ENCODE measurements at places on chromosomes 4 and X. TPM values are rescaled to one million over a fixed set of nuclear protein-coding genes. Genes with fewer than 3 reads are reported as not detected.

DNA sequence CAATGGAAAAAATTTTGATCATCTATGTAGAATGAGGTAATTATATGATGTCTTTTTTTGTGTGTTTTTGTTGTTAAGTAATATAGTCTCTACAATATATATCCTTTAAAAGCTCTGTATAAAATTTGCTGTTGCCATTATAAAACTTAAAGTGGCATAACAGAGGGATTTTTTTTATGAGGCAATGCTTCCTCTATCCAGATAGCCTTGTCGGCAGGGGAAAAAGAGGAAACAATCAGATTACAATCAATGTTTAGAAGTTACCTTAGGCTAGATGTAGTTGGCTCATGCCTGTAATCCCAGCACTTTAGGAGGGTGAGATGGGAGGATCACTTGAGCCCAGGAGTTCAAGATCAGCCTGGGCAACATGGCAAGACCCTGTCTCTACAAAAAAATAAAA is 86.8 kb downstream of the DIAPH2 start:
- H3K4me1 ChIP-seq = no peaks in the 10 kb centered on the region
- no peak overlapping the region for H3K27ac ChIP-seq
- DNase-seq = no peak
- no peaks in the 10 kb centered on the region for H3K27me3 ChIP-seq

DNA sequence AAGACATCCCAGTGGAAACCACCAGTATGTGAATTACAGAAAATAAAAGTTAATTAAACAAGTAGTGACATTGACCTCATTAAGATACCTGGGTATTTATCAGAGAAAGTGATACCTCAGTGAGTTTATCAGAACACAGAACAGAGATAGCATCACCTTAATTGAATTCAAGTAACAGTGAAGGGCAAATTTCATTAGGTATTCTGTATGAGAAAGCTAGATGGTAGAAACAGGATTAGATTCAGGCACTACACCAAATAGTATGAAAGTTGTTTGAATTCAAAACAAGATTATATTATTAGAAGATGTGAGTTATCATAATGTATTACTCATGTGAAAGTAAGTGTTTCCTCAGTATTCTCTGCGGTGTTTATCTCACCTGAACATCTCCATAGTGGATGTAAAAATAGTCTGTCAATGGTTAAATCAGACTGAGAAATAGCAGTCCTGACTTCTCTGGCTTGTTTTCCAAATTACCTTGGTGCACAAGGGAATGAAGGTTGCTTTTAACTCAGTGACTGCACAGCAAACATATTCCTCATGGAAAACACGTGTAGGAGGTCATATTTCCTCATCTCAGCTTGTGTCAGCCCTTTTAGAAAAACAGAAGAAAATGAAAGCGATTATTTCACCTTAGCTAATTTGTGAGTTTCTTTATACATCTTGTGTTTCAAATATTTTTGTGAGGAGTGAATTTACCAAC is 79.9 kb upstream of the PCDH18 start:
- H3K27ac ChIP-seq = no peak overlapping the region
- H3K27me3 ChIP-seq = no peaks in the 10 kb centered on the region
- no peaks in the 10 kb centered on the region for H3K36me3 ChIP-seq
- no peak for DNase-seq
- no peak overlapping the region for H3K4me3 ChIP-seq
- no peaks in the 10 kb centered on the region for H3K4me1 ChIP-seq

DNA sequence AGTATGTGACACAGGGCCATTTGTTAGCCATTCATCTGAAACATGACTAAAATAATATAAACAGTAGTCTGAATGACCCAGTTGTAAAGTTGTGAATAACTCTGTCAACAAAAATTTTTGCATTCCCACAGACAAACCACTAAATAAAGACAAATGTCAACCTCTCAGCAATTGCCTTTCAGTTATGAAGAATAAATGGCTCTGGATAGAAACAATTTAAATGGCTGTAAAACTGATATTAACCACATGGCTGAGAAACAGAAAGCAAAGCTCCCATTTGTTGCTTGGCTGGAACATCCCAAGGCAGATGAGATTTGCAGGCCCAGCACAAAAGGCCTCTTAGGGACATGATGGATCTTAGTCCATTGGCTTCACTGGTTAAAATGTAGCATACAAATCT is 296.3 kb downstream of the GALNTL6 start:
- H3K4me3 ChIP-seq = no peak overlapping the region
- no peak for DNase-seq
- no peaks in the 10 kb centered on the region for H3K4me1 ChIP-seq
- no peak overlapping the region for H3K27ac ChIP-seq

DNA sequence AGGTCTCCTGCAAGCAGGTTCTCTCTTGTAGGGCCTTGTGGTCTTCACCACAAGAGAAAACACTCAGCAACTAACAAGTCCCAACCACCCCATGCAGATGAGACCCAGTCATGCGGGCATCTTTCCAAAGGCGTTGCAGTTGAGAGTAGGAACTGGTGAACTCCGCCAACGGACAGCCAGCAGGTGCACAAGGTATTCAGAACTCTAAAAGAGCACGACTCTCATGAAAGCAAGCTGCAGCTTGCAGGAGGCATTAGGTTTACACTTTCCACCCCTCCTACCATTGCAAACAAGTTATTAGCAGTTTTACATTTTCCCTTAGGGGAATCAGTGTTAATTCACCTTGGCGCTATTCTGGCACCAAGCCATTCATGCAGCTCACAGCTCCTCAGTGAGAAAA is 173.4 kb upstream of the KIT start:
- no peaks in the 10 kb centered on the region for H3K36me3 ChIP-seq
- H3K4me1 ChIP-seq = no peaks in the 10 kb centered on the region
- no peaks in the 10 kb centered on the region for H3K27me3 ChIP-seq

DNA sequence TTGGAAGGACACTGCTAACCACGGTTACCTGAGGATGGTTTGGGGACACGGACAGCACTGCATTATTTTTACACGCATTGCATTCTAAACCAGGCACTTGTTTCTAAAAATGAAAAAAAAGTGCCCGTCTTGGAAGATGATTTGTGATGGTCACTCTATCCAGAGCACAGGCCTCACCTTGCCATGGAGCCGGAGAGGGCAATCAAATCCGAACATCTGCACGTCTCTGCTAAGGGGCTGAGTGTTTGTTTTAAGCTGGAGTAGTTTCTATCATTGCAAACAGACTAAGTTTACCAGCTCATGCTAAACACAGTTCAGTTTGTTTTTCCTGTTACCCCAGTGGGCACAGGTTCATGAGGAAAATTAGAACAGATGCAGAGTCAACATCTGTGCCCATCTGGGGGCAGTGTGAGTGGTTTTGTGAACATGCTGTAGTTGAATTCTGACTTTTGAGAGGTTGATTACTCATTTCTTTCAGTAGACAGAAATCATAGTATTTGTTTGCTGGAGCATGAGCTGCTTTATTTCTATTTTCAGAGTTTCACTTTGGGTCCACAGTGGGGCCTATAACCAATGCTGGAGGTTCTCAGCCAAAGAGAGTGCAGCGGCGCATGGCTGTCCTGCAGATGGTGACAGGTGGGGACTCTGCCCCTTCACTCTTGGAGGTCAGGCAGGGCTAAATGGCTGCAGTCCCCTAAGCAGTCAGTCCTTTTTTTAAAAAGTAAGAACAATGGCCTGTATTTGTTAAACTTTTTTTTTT is 65.4 kb upstream of the ENPP6 start:
- H3K27me3 ChIP-seq = no peaks in the 10 kb centered on the region
- no peaks in the 10 kb centered on the region for H3K36me3 ChIP-seq
- H3K4me1 ChIP-seq = peaks cover 41% of the 10 kb centered on the region
- DNase-seq = no peak
- no peak overlapping the region for H3K4me3 ChIP-seq
- no peak overlapping the region for H3K27ac ChIP-seq

DNA sequence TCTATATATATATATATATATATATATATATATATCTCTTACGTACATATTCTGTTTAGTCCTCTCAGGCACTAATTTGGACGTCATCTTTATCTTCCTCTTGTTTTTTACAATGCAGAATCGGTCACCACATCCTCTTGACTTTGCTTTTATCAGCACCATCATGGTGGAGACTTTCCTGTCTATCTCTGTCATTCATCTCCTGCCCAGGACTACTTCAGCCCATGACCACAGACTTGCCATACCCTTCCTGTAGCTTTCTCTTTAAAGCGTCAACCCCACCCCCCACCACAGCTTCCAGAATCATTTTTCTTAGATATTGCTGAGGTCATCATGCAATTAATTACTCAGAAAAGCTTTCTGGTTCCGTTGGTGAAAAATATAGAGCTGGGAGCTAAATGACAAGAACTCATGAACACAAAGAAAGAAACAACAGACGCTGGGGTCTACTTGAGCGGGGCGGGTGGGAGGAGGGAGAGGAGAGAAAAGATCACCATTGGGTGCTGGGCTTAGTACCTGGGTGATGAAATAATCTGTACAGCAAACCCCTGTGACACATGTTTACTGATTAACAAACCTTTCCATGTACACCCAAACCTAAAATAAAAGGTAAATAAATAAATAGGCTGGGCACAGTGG is 30.5 kb upstream of the PRKX start:
- peak; percentile 32 for DNase-seq
- H3K27me3 ChIP-seq = no peaks in the 10 kb centered on the region
- no peak overlapping the region for H3K27ac ChIP-seq
- H3K36me3 ChIP-seq = no peaks in the 10 kb centered on the region
- no peak overlapping the region for H3K4me3 ChIP-seq
- peaks cover 6% of the 10 kb centered on the region for H3K4me1 ChIP-seq

SPACA5B gene
- not detected for total RNA-seq

FGF5 gene
- not detected for total RNA-seq

Measured in CD8-positive, alpha-beta memory T cell (primary cell).